ENCODE measurements at places on chromosomes 3 and 15. TPM values are rescaled to one million over a fixed set of nuclear protein-coding genes. Genes with fewer than 3 reads are reported as not detected.

SI gene
- total RNA-seq, result not detected

GOLGA8T gene
- not detected for total RNA-seq

GOLGA8K gene
- not detected for total RNA-seq

LRRFIP2 gene
- 56.9 TPM for total RNA-seq

CSPG4 gene
- total RNA-seq, result 246 TPM

OXSR1 gene
- 43.6 TPM for total RNA-seq

GOLGA8N gene
- 12.8 TPM for total RNA-seq

CTXN2 gene
- total RNA-seq, result not detected

Measured in tongue (tissue), 3 donors.